Activated CD4-positive, alpha-beta T cell treated with anti-CD3 and anti-CD28 coated beads for 4 hours (primary cell): ENCODE measurements at places on chromosomes 3 and 15.

GRCh38 chr15:77081971-77082370 is 11.1 kb upstream of the TSPAN3 start:
- no peak for DNase-seq

GRCh38 chr15:80207887-80208286 is 44.1 kb downstream of the CTXND1 start:
- DNase-seq, result no peak

DNA sequence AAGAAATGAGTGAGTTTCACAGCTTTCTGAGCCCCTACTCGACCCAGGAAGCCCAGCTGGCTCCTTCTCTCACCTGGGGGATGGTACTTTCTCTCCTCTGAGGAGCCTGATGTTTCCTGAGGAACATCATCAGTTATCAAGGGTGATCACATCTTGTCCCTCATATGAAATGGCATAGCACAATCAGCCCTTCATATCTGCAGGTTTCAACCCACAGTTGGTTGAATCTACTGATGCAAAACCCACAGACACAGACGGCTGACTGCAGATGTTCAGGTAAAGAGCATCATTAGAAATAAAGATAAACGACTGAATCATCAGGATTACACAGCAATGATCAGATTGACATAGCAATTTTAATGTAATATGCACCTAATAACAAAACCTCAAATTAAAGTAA is 93.6 kb upstream of the OSTN start:
- DNase-seq, result no peak

GRCh38 chr15:96367311-96368200 is 37.1 kb downstream of the NR2F2 start:
- no peak for DNase-seq

- DNase-seq, result no peak
Measured at GRCh38 chr3:17258823-17259436, 374.2 kb downstream of the PLCL2 start.

GRCh38 chr3:182139627-182140357 is 428.1 kb downstream of the SOX2 start:
- no peak for DNase-seq

DNA sequence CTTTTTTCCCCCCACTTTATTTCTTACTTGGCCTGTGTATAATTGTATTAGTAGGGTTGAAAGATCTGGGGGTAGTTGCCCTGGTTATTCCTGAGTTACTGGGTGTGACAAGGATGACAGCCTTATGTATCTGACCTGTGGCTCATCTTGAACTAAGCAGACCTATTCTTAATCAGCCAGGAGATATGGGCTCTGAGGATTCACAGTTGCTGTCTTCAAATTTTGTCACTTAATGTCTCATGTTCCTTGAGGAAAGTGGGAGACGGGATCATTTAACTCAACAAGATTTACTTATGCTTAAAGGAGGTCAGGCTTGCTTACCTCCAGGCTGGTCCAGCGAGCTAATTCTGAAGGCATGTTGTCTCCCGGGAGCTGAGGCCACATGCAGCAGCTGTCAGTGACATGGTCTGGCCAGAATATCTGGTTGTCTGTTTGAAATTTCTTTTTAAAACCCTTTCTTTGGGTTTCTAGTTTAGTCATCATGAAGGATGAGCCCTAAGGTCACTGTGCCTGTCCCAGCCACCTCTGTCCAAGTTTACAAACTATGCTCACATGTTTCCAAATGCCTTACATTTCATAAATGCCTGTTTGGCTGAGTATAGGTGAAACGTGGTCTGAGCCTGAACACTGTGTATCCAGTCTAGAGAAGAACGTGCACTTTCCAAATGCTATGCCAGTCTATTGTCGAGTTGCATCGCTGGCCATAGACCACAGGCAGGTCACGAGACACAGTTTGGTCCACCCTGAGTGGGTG is 26.8 kb downstream of the LRTM1 start:
- DNase-seq, result no peak

GRCh38 chr3:189330066-189330465 is 158.3 kb downstream of the TPRG1 start:
- DNase-seq, result no peak

- no peak for DNase-seq
Measured at GRCh38 chr3:43373560-43373928, 87.2 kb downstream of the SNRK start.

DNA sequence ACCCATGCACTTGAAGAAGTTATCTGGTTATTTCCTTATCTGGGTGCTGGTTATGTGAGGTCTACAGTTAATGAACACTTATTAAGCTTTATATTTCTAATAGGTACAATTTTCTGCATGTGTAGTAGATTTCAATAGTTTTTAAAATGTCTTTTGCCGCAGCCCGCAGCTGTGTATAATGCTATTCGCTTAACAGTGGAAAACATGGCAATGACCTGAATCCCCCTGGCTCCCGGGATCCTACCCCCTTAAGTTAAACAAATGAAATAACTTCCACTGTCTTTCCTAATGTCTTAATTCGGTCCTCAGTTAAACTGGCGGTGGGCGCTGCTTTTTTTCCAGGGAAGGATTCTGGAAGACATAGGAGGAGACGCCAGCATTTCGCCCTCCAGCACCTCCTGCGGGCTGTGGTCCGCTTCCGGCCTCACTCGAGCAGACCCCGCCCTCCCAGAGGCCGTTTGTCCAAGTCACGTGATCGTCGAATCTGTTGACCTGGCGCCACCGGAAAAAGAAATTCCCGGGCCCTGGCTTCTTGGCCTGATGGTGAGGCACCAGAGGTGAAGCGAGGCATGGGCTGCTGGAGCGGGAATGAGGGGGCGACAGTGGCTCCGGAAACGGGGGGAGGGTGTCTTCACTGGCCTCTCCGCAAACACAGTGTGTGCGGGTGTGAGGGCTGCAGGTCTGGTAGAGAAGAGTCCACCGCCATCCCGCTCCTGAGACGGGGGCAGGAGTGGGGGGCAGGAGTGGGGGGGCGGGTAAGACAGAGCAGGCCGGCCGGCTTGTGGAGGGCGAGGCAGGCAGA is 45.6 kb upstream of the CSPG4 start:
- DNase-seq, result peak; percentile 47

GRCh38 chr3:25033407-25034029 is 394.5 kb upstream of the RARB start:
- DNase-seq, result no peak

DNA sequence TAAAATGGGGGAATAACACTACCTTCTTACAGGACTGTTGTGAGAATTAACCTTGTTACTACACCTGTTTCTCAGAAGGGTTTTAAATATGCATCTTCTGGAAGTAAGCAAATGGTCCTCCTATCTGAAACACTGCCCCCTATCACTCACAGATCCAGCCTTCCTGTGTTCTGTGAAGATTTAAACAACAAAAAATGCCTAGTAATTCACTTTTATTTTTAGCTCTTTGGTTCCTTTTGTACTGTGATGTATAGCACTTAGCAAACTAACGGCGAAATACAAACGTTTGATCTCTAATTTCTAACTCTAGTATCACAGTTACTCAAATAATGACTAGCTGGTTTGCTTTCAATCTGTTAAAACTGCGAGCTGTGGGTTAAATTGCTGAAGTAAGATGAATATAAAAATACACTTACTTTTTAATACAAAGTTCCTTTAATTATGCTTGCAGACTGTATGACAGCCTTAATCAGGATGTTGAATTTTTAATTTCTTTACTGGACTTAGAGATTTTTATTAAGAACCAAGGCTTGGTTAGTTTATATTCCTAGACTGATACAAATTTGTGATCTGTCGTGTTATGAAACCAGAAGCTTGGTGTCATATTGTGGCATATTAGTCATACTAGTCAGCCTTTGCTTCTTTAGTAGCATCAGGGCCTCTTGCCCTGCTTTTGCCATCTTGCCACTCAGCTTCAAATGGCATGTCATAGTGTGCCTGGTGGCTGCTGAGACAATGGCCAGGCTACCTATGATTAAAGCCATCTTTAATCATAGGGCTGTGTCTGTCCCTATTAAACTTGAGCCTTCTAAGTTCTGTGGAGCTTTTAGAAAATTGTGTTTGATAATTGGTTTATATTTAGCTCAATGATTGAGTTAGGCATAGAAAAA is 9.2 kb downstream of the EIF3J start:
- DNase-seq, result peak; percentile 22

DNA sequence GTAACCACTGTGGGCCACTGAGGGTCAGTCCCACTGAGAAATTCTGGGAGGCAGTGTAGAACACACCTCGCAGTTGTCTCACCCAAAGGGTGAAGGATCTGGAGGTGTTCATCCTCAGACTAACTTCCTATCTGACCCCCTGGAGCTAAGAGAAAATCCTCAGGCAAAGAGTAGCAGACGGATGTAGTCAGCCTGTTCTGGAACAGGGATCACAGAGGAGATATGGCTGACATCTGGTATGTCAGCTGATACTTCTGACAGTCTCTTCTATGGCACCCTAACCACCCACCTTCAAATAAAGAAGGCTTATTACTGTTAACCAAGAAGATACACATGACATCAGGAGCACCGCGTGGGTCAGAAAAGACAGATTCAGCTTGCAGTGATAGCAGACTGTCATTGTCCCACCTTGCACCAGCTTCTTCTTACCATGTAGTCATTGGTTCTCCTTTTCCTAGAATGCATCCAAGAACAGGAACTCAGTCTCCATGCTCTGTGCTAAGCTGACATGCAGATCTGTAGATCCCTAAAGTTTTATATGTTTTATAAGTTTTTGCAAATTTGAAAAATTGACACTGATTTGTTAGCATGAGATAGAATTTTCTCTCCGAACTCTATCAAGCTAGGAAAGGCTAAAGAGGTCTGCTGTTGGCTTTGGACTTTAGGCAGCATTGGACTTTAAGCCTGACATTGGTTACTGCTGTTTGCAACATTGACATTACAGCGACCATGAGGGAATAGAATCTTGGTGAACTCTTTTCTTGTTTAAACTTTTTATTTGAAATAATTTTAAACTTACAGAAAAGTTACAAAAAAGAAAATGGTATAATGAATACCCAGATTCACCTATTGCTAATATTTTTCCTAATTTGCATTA is 60.4 kb downstream of the KBTBD12 start:
- DNase-seq, result no peak

DNA sequence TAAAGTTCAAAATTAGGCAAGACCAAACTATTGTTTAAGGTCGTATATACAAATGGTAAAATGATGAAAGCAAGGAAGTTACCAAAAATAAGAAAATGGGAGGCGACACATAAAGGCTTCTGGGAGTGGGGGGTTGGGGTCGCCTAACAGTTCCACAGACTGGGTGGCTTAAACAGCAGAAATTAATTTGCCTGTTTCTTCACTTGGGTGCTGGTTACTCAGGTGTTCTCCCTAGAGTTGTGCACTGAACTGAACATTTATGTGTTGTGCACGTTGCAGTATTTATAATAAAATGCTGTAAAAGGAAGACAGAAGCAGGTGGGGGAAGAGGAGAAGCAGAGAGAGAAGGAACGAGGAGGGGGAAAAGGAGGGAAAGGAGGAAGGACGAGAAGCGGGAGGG is 10.5 kb upstream of the RNU6-1 start:
- DNase-seq, result no peak

DNA sequence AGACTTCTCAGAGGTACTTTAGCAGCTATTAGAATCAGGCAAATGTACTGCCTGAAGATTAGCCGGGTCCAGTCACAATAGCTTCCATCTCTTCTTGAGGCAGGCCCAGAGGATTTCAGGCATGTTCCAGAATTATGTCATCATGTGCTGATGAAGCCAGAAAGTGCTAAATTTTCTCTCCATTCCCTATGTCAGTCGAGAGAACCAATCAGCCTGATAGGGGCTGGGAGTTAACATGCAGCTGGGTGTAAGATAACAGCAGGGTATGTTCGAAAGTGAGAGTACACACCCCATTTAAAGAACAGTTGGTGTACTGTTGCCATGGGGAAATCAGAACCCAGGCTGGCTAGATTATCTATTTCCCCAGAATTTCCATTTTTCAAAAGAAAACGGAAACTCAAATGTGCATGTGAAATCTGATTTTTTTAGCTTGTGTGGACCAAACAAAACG is 48.7 kb downstream of the MYH15 start:
- no peak for DNase-seq

GRCh38 chr3:148878095-148878494 is 13.0 kb downstream of the CPA3 start:
- no peak for DNase-seq

DNA sequence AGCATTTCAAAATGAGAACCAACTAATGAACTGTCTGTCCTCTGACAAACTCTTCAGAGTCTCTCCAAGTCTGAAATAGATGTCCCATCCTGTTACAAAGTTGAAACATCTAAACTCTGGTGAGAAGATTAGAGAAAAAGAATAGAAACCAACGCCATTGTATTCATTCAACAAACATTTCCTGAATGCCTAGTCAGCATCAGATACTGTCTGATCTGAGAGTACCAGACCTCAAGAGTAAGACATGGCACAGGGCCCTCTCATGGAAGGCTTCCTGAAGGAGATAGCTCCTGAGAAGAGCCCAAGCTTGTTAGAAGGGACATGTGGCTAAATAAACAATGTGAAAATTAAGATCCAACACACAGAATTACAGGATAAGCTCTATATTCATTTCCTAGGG is 164.1 kb upstream of the LRRN1 start:
- DNase-seq, result no peak

DNA sequence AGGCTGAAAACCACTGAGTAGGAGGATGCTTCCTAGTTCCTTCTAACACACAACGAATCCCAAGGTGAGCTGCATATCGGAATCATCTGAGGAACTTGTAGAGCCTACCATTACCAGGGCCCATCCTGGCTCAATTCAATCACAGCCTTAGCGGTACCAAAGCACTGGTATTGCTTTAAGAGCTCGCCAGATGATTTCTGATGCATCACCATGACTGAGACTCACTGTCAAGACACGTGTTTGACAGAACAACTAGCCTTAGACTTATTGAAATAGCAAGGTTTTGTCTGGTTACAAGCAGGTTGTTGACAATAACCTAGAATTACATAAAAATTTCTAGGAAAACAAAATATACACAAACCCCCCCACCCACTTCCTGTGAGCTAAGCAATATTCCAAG is 68.5 kb downstream of the CBLB start:
- DNase-seq, result no peak

DNA sequence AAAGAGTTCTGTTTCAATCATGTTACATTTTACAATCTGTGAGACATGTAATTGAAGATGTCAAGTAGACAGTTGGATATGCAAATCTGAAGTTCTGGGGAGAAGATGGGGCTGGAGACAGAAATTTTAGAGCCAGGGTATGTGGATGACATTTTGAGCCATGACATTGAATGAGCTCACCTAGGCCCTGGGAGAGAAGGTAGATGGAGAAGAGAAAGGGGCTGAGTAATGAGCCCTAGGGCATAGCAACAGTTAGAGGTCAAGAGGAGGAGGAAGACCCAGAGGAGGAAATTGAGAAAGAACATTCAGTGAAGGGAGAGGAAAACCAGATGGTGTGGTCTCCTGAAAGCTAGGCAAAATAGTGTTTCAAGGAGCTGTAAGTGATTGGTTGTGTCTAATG is 15.3 kb downstream of the TMEM266 start:
- DNase-seq, result no peak
